ENCODE measurements at places on chromosomes 6 and 20. TPM values are rescaled to one million over a fixed set of nuclear protein-coding genes. Genes with fewer than 3 reads are reported as not detected.

DYNLT2 gene
- total RNA-seq, result 0.51 TPM

SLC22A16 gene
- not detected for total RNA-seq

GRCh38 chr20:24102749-24103333 is 114.3 kb upstream of the GGTLC1 start:
- no peak for DNase-seq

CNR1 gene
- total RNA-seq, result under 0.01 TPM

DNA sequence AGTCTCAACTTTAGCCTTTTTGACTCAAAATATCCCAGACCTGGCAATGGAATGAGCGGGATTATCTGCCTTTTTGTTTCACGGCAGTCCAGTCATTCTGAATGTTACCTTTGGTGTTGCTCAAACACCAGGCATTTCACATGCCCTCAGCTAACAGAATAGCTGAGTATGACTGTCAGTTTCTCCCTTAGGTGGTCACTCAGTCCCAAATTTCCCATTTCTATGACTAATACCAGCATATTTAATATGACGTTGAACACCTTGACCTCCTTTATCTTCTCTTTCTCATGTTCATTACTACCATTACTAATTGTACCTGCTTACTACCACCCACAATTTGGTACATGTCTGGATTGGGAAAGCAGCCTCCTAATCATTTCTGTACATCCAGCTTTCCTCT is 65.2 kb downstream of the EDN1 start:
- no peak for DNase-seq

ELOVL4 gene
- 0.13 TPM for total RNA-seq

DNA sequence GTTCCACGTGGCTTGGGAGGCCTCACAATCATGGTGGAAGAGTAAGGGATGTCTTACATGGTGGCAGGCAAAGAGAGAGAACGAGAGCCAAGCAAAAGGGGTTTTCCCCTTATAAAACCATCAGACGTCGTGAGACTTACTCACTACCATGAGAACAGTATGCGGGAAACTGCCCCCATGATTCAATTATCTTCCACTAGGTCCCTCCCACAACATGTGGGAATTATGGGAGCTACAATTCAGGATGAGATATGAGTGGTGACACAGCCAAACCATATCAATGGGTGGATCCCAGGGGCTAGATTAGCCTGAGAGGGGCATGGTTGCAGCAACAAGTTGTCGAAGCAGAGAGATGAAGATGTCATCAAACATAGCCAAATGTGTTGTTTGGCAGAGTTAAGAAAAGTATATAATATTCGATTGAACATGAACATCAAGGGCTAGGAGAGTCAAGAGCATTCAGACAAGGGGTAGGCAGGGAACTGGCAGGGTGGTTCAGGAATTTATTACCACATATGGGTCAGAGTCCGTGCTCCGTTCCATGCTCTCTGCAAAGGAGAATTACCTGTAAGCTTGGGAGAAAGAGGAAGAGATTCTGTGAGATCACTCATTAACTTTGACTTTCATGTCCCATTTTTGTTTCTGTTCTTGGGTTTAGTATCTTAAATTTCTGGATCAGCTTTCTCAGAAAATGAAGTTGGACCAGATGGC is 98.8 kb downstream of the CCDC170 start:
- no peak for DNase-seq

- DNase-seq, result no peak
Observed at GRCh38 chr6:159499034-159499433, 194.0 kb downstream of the SOD2 start.

DNA sequence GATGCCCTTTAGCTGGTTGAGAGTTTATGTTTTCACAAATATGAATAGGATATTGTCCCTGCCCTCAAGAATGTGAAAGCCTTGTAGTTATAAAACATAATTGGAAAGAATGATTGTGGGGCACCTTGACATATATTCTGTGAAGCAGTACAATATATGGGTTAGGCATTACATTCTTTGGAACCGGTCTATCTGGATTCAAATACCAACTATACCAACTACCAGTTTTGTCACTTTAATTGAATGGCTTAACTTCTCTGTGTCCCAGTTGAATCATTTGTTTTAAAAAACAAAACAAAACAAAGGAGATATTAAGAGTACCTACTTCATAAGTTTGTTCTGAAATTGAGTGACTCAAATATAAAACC is 146.5 kb downstream of the TBC1D32 start:
- DNase-seq, result no peak

- DNase-seq, result no peak
Observed at GRCh38 chr20:59110607-59111006, 53.0 kb upstream of the ZNF831 start.

DNA sequence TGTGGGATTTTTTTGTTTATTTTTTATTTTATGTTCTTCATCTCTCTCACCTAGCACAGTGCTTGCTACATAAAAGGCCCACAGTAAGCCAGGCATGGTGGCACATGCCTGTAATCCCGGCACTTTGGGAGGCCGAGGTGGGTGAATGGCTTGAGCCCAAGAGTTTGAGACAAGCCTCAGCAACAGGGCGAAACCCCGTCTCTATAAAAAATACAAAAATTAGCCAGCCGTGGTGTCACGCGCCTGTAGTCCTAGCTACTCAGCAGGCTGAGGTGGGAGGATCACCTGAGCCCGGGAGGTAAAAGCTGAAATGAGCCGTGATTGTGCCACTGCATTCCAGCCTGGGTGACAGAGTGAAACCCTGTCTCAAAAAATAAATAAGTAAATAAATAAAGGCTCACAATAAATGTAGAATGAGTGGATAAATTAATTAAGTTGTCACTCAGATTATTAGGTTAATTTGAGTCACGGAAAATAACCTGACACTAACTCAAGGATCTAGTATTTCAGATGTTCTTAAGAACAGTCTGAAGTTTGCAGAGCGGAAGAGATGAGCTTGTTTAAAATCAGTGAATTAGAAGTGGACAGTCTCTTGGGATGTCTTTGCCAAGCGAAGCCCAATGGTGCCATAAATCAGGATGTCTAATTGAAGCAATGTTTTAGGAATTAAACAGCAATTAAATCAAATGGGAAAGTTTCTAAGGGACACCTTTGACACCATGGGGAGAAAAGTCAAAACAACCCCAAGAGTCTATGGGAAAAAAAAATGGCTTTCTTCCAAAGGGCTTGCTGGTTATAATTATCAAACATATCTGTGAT is 214.4 kb downstream of the ZNF217 start:
- no peak for DNase-seq

GRCh38 chr6:4351520-4352321 is 216.3 kb upstream of the ECI2 start:
- peak; percentile 86 for DNase-seq

DNA sequence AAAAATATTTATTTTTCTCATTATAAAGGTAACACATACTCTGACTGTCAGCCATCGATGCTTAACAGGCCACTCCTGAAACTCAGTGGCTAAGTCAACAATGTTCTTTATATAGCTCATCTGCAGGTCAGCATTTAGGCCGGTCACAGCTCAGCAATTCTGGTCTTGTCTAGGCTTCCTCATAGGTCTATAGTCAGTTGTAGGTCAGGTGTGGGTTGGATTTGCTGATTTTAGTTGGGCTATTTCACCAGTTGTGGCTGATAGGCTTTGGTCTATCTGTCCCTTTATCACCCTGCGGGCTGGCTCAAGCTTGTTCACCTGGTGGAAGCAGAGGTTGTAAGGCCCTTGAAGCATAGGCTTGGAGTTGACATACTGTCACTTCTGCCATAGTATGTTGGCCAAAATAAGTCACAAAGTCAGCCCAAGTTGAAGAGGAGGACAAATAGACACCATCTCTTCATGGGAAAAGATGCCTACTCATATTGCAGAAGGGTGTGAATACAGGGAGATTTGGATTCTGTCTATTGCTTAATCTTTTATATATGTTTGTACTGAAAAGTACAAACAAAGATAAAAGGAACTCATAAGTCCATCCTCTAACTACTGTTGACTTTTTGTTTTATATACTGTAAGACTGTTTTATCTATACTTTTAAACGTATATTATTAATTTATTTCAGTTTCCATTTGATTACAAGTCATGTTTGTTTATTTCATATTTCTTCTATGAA is 75.0 kb downstream of the BCKDHB start:
- no peak for DNase-seq

ZBP1 gene
- not detected for total RNA-seq

DNA sequence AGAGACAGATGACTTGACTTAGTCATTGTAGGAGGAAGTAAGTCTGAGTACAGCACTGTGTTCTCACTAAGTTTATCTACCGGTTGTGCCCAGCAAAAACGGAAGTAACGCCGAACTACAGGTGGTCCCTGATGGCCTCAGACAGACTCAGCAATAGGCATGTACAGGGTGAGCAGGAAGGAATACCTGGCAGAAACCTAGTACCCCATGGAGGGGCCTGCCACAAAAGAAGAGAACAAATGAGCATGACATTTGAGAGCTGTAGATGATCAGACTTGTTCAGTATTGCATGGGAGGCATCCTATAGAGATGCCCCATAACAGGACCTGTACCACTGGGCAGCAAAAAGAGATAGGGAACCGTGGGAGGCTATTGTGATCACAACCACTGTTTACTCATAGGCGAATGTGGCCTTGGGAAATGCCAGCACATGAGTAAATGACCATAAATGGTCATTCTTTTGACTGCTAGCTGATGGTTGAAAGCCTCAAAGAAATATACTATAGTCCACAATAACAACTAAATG is 106.4 kb upstream of the TAB2 start:
- DNase-seq, result no peak

SH3BGRL2 gene
- total RNA-seq, result 98.2 TPM

DNA sequence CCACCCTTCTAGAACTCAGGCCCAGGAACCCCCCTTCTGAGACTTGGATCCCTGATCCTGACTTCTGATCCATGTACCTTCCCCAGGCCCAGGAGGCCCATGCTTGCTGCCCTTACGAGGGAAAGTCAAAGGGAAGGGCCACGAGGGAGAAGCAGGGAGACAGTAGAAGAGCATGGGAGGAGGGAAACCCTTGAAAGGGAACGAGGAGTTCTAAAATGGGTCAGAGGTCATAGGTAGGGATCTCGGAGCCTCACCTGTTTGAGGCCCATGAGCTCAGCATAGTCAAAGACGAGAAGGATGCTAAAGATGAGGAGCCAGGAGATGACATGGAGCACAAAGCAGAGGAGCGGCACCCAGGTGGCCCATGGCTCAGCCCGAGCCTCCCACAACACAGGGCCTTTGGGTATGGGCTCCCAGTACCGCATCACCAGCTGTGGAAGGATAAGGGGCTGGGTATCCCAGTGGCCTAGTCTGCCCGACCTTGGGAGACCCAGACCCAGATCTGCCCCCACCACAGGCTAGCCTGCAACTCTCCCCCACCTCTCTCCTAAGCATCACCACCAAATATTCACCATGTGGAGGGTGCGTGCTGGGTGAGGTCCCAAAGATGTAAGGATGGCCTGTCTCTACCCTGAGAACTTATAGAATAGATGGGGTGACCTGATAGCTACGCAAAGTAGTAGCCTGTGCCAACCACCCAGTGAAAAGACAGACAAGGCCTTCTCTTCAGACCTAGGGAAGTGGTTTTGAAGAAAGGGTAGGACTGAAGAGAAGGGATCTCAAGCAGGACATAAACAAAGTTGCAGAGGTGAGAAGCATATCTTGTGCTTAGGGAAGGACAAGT is 1.5 kb downstream of the NRM start:
- no peak for DNase-seq

- no peak for DNase-seq
Observed at GRCh38 chr6:2491137-2491536, 245.7 kb upstream of the GMDS start.

DNA sequence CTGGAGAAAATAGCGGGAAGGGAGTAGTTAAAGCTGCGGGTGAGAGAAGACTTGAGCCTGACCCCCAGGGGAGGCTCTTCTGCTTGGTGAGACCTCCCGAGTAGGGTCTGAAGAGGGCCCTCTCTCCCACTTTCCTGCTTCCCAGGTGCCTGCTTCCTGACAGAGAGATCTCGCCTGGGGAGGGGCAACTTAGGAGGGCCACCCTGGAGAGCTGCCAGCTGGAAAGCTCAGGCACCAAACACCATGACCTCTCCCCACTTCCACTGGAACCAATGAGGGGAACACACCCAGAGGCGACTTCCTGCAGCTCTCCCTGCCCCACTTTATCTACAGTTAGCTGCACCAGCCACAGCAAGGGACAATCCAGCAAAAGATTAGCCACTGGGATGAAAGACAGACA is 208.0 kb downstream of the TBXT start:
- no peak for DNase-seq

DSP gene
- total RNA-seq, result 42.4 TPM

DNA sequence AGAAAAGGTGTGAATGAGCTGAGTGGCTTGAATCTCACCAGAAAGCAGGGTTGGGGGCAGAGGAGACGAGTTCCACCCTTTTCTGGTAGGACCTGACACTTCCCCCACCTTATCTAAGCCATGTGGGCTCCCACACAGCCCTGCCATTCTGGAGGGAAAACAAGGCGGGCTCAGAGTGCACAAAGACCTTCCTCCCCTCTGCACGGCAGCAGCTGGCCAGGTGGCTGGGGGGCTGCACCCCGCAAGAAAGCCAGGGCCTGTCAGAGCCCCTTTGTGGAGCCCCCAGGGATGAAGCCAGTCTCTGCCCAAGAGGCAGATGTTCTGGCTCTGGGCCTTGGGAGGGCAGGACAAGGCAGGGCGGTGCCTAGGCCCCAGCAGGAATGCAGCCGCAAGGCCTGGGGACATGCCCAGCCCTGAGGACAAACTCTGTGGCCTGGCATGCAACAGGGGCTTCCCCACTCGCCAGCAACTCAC is 48.4 kb upstream of the DSN1 start:
- no peak for DNase-seq

CYP21A2 gene
- total RNA-seq, result not detected

- DNase-seq, result no peak
Observed at GRCh38 chr20:58706150-58706892, 13.7 kb downstream of the NPEPL1 start.

DNA sequence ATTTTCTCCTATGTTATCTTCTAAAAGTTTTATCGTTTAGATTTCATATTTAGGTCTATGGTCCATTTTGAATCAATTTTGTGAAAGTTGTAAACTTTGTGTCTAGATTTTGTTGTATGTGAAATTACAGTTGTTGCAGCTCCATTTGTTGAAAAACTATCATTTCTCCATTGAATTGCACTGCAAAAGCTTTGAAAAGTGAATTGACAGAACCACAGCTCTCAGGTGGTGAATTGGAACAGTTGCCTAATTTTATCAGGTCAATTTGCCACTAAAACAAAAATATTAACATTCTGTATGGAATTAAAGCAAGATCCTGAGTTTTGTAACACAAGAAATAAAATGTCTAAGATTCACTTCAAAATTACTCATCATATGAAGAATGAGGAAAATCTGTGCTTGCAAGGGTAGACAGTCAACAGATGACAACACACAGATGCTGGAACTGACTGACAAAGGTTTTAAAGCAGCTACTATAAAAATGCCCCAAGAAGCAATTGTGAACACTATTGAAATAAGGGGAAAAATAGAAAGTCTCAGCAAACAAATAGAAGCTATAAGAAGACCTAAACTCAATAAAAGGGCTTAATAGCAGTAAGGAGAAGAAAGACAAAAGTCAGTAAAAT is 346.7 kb downstream of the PAX1 start:
- DNase-seq, result no peak
